ENCODE measurements at places on chromosomes 4 and X.

DNA sequence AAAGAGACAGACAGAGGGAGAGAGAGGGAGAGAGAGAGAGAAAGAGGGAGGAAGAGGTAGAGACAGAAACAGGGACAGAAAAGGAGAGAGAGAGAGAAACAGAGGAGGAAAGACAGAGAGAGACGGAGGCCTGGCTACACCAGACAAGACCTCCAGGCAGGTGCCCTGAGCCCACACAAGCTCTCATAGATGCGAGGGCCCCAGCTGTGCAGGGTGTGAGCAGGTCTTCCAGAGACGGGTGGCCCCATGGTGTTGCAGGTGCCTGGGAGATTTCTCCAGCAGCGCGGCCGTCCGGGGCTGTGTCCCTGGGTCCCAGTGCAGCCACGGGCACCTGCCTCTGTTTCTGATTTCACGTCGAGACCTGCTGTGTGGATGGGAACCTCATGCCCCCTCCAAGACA, 253.0 kb downstream of the SHOX start:
- no peak for DNase-seq

DNA sequence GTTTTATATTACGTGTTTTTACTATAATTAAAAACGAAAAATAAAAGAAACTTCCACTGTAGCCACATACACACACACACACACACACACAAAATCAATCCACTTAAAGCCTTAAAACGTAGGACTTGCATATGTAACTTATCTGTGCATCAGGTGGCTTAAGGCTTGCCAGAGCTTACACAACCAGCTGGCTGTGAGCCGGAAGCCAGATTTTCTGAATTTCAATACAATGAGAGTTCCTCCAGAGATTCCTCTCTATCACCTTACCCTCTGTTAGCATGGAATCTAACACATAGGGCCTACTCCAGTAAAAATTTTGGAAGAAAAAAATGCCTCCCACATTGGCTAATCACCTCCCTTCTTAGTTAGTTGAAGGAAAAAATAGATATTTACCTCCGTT, 27.9 kb upstream of the SLITRK4 start:
- no peak for DNase-seq

DNA sequence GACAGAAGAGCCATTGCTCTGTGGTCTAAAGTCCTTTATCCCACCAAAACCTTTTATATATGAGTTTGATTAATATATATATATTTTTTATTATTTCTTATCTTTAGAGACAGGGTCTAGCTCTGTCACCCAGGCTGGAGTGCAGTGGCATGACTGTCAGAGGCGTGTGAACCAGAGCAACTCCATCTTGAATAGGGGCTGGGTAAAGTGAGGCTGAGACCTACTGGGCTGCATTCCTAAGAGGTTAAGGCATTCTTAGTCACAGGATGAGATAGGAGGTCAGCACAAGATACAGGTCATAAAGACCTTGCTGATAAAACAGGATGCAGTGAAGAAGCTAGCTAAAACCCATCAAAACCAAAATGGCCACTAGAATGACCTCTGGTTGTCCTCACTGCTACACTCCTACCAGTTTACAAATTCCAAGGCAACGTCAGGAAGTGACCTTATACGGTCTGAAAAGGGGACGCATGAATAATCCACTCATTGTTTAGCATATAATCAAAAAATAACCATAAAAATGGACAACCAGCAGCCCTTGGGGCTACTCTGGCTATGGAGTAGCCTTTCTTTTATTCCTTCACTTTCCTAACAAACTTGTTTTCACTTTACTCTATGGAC, 10.5 kb downstream of the TBCK start:
- DNase-seq = no peak

DNA sequence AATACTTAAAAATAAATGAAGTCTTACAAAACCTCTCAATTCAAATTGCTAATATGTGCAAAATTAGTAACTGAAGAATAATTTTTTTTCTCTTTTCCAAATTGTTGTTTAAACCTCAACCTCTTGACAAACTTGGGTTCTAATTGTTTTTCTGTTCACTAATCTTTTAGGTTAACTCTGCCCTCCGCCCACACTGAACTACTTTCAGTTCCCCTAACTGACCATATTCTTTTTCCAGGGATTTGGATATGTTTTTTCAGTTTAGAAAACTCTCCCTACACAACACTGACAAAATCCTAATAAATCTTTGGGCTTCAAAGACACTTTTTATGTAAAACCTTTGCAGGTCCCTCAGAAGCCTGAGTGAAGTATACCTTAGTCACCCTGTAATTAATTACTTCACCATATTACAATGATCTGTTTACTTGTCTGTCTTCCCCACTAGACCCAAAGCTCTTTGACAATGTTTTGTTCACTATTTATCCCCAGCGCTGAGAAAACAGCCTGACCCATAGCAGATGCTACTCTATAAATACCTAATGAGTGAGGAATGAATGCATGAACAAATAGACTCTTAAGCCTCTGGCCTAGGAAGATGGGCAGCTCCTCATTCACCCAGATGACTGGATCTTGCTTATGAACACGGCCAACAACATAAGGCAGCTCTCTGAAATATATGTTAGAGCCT, 134.9 kb downstream of the MAML3 start:
- DNase-seq = no peak

- no peak for DNase-seq
Measured at GRCh38 chr4:123349421-123350190, 47.0 kb upstream of the SPRY1 start.

DNA sequence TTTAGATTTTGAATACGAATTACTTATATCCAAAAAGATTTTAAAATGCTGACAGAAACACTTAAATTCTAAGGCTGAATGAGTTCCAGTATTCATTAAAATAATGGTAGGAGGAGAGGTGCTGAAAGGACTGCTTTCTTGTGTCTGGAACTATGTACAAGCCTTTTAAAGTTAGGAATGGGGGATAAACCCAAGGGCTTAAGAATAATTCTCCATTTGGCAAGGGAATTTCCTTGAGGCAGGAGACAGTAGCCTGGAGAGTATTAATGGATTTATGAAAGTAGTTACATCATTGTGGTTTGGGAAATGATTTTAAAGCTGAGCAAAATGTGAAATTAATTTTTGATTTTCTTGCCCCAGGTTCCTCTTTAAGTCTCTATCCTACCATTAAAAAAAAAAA, 266.5 kb upstream of the KCNIP4 start:
- no peak for DNase-seq
